ENCODE measurements at places on chromosomes 11 and 22.

DNA sequence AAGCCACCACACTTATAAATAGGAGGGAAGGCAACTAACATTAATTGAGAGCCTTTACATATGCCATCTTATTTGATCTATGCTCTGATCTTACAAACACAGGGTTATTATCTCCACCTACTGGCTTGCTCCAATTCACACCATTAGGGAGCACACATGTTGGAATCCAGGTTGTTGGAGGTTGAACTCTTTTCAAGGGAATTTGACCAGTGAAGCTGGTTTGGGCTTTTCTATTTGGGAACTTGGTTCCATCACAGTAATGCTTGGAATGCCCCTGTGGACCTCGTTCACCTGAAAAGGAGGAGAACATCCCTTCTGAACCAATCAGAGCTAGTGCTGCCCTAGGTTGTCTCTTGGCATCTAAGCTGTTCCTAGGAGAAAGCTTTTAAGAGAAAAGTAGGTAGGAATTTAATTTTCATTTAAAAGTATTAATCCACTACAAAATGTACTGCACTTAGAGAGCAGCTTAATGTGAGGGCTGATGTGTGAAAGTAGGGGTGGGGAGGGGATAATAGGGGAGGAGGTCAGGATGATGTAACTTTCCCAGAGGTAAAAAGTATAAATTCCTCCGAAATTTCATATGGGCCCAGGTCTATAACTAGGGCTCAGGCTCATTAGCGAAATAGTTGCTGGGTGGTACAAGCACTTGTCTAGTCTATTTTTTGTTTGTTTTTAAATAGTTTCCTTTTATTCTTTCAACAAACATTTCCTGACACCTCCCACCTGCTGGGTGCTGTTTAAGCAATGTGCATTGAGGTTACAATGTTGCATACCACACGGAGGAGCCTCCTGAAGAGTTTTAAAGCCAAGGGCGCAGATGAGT, 7.6 kb upstream of the MICAL2 start:
- DNase-seq = no peak

DNA sequence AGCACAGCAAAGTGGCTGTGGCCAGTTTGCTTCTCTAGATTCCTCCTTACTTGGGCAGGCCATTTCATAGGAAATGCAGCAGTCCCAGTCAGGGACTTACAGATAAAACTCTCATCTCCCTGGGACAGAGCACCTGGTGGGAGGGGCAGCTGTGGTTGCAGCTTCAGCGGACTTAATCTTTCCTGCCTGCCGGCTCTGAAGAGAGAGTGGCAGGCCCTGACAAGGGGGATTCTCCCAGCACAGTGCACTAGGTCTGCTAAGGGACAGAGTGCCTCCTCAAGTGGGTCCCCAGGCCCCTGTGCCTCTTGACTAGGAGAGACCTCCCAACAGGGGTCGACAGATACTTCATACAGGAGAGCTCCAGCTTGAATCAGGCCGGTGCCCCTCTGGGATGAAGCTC, 1649.1 kb downstream of the LRRC4C start:
- no peak for DNase-seq

- DNase-seq = no peak
Observed at GRCh38 chr22:49803134-49803533, 24.5 kb downstream of the BRD1 start.

GRCh38 chr11:10568486-10568941, at the start of gene LYVE1:
Gene LYVE1 (minus strand): TSS chr11:10568665. CDS start chr11:10568532, 133 bp downstream.
- no peak for DNase-seq

DNA sequence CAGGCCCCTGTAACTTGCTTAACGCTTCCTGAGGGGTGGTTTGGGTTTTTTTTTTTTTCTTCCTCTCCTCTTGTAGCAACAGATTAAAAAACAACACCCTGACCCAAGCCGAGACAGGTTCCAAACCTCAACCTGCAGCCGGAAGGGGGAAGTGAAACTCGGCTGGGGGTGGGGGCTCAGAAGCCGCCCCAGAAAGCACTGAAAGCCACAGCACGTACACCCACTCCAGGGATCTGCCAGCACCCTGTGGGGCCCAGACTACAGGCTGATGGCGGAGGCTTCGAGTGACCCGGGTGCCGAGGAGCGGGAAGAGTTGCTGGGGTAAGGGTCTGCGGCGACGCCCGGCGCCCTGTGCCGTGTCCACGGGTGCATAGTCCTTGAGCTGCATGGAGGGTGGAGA, at the start of gene LSP1:
Gene LSP1, plus strand, starts transcription at position 208 of the 400 bp plus-strand sequence. Its CDS starts 61 bp downstream, at position 269.
- peak; percentile 63 for DNase-seq

DNA sequence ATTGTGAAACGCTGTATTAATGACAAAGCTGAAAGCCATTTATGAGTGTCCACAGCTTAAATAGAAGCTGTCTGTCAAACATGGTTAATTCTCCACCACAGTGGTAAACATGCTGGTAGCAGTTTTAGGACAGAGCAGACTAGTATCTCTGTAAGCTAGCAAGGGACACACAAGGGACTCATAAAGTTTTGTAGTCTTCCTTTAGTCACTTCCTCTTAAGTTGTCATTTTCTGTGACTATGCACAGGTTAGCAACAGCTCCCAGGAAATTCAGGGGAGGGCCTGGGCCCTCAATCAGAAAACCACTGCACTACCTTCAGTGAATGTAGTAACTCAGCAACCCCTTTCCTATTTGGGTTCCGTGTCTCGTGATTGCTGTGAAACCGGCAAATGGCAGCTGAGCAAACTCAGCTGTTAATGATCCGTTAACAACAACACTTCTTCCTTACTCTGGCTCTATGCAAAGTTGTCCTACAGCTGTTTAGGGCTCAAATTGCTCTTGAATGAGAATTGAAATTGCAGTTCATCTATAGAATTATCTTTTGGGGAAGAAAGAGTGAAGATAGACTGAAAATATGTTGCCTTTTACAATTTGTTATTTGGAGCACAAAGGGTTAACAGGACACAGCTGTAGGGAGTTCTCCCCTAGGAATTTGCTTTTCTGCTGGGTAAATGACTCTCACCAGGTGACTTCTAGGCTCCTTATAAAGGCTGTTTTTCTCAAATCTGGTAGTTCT, at the start of gene MMP26:
Gene MMP26, plus strand, starts transcription at position 731 of the 736 bp plus-strand sequence.
- DNase-seq = no peak

GRCh38 chr11:34639545-34639944, 18.7 kb downstream of the EHF start:
- DNase-seq = no peak

DNA sequence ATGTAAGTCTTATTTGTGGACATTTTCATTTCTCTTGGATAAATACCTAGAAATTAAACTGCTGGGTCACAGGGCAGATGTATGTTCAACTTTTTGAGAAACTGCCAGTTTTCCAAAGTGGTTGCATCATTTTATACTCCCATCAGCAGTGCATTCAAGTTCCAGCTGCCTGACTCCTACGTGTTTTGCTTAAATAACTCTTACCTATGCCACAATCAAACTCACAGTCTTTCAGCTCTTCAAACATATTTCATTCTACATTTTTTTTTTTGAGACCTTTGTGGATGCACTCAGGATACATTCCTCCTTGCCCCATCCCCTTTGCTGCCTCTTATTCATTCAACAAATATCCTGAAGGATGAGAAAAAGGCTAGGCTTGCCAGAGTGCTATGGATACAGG, 9.2 kb downstream of the TCF20 start:
- no peak for DNase-seq

Data from activated T-cell treated with anti-CD3 and anti-CD28 coated beads for 4 hours (primary cell).